ENCODE measurements at places on chromosomes 6 and 20.

DNA sequence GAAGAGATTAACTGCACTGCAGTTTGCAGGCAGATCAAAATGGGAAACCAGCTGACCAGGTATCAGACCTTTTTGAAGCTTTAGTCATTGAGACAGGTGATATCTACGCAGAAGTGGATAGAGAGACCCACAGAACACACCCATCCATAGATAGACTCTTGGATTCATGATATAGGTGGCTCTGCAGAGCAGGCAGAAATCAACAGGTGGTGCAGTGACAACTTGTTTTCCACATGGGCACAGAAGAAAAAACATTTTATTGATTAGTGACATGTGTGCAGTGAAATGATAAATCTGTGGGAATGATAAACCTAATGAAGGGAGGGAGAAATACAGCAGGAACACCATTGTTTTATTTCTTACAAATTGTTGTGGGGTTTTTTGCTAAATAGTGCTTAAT, 45.2 kb downstream of the NUDT3 start:
- DNase-seq = no peak

DNA sequence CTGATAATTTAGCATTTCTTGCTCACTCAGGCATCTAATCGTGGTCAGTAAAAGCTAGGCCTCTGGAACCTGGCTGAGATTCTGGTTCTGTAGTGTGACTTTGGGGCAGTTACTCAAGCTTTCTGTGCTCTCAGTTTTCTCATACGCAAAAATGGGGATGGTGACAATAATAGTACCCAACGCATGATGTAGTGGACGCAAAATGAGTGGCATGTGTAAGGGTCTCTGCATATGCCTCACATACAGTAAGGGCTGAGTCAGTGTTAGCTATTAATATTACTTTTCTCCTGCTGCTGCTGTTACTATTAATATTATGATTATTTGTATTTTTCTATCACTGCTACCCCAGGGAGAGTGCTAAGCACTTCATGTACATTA, 686 bp downstream of the GINS1 start:
- DNase-seq = peak; percentile 6

DNA sequence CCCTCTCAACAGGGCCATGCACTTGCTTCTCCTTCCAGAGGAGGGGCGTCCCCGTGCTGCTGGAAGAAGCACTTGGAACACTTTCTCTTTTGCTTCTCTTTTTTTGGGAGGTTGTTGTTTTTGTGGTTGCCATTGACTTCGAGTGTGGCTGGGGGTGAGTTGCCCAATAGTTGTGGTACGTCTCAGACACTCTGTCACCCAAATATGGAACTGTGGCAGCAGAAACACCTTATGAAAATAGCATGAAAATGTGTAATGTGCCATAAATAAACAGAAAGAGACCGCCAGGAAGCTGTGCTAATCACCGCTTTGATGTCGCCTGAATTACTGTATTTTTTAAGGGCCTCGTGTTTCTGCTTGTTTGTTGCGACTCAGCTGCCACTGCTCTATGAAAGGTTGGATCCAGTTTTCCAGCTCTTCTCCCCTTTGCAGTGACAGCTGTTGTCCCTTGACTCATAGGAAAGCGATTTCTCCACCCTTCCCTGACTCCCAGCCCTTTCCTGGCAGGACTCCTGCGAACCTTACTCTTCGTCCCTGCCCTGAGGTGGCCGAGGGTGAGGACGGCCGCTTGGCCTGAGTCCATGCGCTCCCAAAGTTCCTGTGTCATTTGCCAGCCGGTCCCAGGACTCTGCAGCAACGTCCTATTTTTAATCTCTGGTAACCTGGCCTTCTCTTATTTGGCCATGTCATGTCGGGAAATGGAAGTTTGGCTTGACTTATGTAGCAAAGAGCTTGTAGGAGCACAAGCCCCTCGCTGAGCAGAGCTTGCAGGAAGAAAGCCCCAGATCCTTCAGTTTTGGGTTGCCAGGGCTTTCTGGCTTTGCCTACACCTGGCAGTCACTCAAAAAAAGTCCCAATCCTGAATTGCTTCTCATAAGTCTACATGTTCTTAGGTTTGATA, 694.6 kb downstream of the QKI start:
- no peak for DNase-seq

- peak; percentile 0 for DNase-seq
These were observed 381.2 kb downstream of the C6orf118 start for GRCh38 chr6:164928057-164928727.

DNA sequence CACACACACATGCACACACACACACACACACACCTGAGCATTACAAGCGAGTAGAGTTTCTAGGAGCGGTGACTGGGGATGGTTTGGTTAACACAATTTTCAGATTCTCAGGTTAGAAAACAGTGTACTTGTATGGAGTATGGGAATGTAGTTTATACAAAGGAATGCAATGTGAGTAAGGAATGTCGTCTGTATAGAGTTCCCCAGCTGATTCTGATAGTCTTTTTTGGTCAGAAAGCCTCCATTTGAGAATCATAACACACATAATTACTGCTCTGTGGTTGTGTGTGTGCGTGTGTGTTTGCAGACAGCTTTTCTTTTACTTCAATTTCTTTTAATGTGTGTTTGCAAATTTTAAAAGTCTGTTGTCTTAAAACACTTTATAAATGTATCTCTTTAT, 93.2 kb downstream of the MYO6 start:
- DNase-seq = peak; percentile 16

- no peak for DNase-seq
These were observed 30.5 kb downstream of the ANKEF1 start for GRCh38 chr20:10065154-10065833.

DNA sequence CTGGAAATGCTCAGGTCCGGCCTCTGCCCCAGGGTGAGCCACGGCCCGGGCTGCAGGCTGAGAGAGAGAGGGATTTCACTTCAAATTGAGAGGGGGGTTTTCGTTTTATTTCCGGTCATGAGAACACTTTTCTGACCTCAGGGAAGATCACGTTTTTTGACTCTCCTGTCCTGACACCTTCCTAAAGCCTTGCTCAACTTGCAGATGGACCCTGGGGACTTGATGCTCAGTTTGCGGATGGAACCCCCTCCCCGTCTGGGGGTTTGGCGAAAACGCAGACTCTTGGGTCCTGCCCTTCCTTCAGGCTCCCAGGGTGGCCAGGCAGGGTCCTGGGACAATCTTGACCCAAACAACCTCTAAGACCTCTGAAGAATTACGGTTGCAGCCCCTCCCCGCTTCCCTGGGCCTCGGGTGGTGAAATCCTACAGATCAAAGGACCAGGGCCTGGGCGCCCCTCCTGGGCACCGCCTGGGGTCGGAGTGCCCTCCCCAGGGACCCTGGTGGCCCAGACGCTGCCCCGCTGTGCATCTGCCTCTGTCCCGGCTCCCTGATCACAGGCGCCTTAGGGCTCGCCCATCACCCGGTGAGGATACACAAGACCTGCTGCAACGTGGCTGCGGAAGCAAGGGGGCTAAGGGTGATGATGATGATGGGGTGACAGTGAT, 148.2 kb downstream of the ERMARD start:
- DNase-seq = no peak

GRCh38 chr6:42140756-42141602, 1.4 kb downstream of the C6orf132 start:
- DNase-seq = no peak

GRCh38 chr20:62063315-62063980, 2.2 kb downstream of the TAF4 start:
- DNase-seq = no peak

- peak; percentile 39 for DNase-seq
These were observed 76.9 kb downstream of the GMDS start for GRCh38 chr6:2168480-2168879.

Measured in adipocyte (in vitro differentiated cells).